ENCODE measurements at places on chromosomes 11 and 22.

DNA sequence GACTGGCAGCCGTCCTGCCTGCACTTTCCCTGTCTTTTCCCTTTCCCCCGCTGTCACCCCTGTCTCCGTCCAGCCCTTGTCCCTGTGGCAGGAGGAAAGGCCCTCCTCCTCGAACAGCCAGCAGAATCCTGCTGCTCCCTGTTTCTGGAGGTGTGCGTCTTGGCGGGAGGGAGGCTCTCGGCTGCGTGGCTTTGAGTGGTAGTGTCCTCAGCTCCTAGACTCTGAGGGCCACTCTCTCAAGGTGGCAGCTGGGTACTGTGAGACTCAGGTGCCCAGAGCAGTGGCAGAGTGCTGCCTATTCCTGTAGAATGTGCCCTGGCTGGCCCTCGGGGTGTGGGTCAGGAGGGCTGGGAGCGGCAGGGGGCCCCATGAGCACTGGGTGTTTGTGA, 9.1 kb upstream of the RANBP1 start:
- DNase-seq: no peak

DNA sequence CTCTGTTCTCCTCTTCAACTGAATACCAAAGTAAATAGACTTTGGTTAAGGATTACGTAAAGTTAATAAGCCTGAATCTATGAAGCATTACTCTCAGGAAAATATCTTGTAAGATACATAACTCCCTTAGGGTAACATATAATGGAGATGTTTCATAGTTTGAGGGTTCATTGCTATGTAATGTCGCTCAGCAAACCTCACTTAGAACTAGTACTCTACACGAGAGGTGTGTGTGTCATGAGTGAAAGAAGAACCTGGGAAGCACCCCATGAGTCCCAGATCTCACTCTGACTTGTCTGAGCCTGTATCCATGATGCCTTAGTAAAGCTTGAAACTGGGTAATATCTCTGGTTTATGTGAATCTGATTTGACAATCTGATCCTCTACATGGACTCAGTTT, 429.5 kb upstream of the ANO3 start:
- DNase-seq: no peak

GRCh38 chr11:16911658-16912057, 102.6 kb downstream of the PLEKHA7 start:
- peak; percentile 54 for DNase-seq

- DNase-seq: no peak
Observed at GRCh38 chr11:78085972-78086371, 6.3 kb upstream of the NDUFC2 start.

DNA sequence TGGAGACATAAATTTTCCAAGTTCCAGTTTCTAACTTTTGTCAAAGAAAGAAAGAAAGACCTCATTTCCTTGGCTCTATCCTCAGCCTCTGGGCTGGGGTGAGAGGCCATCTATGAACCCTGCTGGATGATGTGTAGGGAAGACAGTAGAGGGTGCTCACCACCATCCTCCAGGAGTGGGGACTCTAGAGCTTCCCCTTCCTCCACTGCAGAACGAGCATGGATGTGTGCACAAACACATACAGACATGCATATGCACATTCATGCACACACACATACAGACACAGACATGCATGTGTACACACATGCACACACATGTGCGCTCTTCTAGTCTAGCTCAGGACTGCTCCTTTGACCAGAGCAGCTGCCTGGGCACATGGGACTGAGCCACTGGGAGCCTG, 565.8 kb downstream of the BUD13 start:
- no peak for DNase-seq

DNA sequence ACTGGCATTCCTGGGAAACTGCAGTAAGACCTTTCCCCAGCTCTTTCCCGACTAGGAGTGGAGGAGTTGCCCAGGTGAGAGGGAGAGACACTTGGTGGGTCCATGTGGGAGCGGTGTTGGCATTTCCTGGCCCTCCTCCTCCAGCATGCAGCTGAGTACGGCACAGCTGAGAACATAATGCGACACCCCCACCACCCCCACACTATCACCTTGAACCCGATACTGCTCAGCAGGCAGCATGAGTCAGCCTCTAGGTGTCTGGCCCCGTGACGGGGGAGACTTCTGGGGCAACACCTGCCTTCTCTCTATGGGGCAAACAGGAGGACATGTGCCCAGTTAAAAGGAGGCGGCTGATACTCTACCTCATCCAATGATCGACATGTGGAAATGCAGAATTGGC, 64.4 kb downstream of the PKNOX2 start:
- DNase-seq: no peak

GRCh38 chr11:119473226-119473625, 50.3 kb upstream of the THY1 start:
- DNase-seq: no peak

DNA sequence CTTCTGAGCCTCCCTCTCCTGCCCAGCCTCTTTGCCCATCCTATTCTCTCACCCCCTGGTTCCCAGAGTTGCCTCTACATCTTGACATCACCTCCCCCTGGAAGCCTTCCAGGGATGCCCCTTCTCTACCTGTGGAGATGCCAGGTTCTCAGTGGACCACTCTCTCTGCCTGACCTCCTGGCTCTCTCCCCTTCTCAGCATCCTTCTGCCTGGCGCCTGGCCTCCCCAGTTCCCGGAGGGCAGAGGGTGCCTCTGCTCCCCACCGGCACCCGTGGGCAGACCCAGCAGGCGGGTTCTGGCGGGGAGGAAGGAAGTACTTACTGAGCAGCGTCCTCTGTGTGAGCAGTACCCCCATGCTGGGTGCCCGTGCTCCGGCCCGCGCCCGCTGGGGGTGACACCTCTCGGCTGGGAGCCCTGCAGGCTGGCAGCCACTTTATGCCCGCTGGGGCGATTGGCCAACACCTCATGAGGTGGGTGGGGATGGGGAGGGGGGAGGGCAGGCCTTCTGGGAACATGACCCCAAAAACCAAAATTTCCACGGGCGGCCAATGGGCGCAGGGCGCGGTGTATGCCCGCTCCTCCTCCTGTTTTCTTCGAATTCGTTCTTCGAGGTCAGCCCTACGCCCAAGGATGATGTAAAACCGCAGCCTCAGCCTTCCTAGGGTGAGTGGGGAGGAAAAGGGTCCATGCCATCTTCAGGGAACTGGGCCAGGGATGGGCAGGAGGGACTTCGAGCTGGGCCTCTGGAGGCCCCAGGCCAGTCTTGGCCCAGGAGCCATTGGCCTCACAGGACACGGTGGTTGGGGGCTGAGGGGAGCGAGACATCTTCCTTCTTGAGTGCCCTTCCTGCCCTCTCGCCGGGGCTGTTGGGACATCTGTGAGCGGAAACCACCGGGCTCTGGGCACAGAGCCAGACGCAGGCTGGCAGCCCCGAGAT, at the start of gene OSM:
Gene OSM, minus strand, starts transcription at position 407 of the 937 bp plus-strand sequence. Its CDS starts 52 bp downstream, at position 355.
- DNase-seq: peak; percentile 95

DNA sequence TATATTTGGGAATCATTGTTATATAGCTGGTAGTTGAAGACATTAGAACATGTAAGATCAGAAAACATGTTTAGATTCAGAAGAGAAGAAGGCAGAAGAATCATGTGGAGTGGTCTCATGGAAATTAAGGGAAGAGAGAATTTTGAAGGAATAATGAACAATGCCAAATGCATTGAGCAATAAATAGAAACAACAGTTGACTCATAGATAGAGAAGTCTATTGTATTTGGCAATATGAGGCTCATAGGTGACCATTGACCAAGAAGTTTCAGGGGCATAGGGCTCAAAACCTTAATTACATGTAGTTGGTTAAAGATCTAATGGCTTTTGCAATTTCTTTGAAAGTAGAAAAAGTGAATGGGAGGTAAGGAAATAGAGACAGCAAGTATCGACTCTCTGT, 123.9 kb downstream of the PAX6 start:
- no peak for DNase-seq

GRCh38 chr11:105689631-105690030, 79.8 kb downstream of the GRIA4 start:
- no peak for DNase-seq

- no peak for DNase-seq
Observed at GRCh38 chr11:126162306-126163030, 49.0 kb downstream of the RPUSD4 start.

DNA sequence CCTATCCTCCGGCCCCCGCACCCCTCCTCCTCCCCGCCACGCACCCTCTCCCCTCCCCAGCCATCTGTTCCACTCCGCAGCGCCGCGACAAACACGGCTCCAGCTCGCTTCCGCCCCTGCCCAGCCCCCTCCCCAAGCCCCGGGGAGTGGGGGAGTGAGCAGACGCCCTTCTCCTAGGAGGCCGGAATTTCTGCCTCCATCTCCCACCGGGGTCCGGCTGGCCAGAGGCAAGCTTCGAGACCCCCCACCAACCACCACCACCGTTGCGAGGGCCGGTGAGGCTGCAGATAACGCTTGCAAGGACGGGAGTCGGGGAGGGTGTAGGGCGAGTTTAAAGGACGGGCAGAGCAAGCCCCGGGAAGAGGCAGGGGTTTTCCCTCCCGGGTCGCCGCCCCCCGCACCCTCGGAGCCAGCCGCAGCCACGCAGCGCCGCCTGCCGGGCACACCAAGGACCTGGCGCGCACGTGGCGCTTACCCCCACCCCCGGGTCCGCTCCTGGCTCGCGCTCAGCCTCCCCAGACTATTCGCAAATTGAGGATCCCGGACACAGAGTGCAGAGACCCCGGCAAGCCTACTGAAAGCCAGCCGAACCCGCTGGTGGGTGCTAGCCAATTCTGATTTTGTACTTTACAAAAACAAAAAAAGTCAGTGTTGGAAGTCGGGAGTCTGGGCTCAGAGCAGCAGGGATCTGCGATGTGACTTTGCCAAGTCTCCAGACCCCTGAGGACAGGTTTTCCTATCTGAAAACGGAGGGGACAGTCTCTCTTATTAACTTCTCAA, 22.6 kb downstream of the RTN4RL2 start:
- DNase-seq: peak; percentile 63

DNA sequence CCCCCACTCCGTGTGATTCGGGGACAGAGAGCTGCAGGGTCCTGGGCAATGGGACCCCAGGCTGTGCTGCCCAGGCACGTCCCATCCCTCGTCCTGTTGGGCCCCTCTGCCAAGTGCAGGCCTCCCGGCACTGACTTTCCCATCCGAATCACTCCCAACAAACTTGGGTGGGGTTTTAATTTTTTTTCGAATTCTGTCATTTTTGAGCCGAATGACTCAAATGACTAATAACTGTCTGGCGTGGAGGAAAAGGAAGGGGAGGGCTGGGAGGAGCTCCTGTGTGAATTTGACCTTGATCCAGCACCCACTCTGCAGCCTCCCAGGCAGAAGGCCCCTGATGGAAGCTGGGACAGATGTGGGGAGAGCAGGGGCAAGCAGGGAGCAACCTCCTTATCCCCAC, 1173.2 kb downstream of the BRD1 start:
- no peak for DNase-seq

DNA sequence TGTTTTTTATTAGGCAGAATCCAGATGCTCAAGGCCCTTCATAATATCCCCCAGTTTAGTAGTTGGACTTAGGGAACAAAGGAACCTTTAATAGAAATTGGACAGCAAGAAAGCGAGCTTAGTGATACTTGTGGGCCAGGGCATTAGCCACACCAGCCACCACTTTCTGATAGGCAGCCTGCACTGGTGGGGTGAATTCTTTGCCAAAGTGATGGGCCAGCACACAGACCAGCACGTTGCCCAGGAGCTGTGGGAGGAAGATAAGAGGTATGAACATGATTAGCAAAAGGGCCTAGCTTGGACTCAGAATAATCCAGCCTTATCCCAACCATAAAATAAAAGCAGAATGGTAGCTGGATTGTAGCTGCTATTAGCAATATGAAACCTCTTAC, 1.4 kb downstream of the HBB start:
- DNase-seq: no peak

GRCh38 chr11:124920870-124921609, 2.0 kb downstream of the HEPN1 start:
- DNase-seq: peak; percentile 75

- DNase-seq: no peak
Observed at GRCh38 chr11:114084414-114084813, 24.9 kb downstream of the ZBTB16 start.

DNA sequence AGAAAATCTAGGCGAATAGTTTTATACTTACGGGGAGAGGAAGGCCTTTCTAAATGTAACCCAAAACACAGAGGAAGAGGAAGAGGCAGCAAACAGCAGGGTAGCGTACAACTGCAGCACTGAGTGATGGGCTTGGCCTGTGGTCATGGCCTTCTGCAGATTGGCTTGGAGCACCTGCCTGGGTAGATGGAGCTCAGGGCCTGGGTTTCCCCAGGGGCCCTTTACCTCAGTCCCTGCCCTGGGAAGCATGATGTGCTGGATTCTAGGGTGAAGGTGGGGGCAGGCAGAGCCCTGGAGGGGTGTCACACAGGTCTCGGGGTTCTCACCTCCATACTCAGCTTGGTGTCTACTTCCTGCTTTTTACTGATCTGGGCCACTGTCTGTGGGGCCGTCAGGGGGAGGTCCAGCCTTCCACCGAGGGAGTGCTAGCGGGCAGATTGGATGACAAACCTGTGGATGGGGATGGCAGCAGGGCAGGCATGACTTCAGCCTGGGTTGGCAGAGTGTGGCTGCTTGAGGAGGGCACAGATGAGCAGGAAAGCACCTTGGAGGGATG, 27.7 kb upstream of the CHRM1 start:
- no peak for DNase-seq

- DNase-seq: no peak
Observed at GRCh38 chr11:72627594-72628281, 46.5 kb downstream of the PDE2A start.

DNA sequence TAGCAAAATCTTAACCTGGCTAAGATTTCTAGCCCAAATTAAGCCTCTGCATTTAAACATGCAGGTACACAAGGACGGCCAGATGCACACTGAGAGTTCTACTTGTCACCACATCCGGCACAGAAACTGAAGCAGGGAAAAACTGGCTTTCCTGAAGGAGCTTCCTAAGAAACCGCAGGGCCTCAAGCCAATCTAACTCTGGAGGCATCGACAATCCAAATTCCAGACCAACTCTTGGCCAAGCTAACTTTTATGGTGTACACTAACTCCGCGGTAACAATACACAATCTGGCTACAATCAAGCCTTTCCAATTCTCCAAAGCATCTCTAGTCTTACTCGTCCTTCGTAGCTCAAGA, 1.2 kb downstream of the MSANTD2 start:
- DNase-seq: peak; percentile 22

DNA sequence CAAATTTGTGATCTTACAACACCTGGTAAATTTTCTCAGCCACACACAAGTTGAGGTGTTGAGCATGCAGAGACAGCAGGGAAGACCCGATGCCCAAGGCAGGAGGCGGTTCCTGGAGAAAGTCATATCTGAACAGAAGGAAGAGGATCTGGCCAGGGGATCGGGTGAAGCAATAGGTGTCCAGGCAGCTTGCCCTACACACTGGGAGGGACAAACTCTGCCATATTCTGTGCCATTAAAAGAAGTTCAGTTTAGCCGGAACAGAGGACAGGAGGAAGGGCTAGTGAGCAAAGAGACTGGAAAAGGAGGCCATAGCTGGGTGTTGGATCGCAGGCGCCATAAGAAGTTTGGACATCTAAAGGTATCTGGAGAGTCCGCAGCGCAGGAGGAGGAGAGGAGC, 76.5 kb downstream of the TMPRSS5 start:
- no peak for DNase-seq

DNA sequence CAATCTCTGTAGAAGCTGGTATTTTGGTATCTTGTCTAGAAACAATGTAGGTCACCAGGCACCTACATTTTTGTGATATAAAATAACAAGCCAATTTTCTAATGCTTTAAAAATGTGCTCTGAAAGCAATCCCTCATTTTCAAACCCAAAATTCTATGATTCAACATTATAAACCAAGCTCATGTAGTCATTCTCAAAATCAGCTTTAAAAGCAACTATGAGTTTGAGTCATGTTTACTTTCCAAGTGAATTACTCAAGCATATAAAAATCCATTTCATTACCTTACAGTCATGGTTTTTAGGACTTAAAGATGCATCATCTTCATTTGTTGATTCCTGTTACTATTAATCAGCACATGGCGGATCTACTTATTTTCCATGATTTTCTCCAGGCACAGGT, 216.4 kb downstream of the GRM5 start:
- no peak for DNase-seq
